CD4-positive, CD25-positive, alpha-beta regulatory T cell (primary cell): ENCODE measurements at places on chromosomes 2 and 18. TPM values are rescaled to one million over a fixed set of nuclear protein-coding genes. Genes with fewer than 3 reads are reported as not detected.

TFCP2L1 gene
- 0.05 TPM for total RNA-seq

ASPRV1 gene
- 1.7 TPM for total RNA-seq

PDE1A gene
- total RNA-seq: not detected

IL1RL2 gene
- not detected for total RNA-seq

DTNA gene
- total RNA-seq: not detected

MRO gene
- total RNA-seq: not detected

MAPK4 gene
- not detected for total RNA-seq

TMEM169 gene
- 4.6 TPM for total RNA-seq
